T-cell (primary cell): ENCODE measurements at places on chromosomes 3 and 15.

GRCh38 chr3:194985031-194985578 is 285.9 kb downstream of the XXYLT1 start:
- no peak for DNase-seq

- DNase-seq: no peak
Measured at GRCh38 chr15:77516786-77517185, 96.1 kb downstream of the HMG20A start.

DNA sequence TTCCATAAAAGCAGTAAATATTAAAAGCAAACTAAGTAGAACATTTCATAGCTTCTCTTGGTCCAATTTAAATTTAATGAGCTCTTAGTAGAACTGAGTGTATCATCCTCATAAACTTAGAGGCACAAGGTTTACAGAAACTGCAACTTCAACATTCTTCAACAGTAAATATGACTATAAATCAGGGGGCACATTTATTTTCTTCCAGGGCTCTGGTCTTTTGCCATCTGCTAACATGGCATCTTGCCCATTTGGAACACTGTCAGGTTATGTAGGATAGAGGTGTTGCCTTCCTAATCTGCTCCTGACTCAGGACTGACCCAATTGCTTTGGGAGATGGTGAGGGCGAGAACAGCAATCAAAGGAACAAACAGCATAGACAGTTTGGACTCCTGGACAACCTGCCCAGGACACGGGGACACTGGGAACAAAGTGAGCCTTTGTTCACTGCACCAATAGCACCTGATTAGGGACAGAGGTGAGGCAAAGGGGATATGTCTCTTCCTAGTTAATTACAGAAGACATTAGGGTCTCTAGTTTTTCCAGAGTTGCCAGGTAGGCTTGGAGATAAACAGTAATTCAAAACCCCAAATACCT is 610.2 kb upstream of the ROBO2 start:
- no peak for DNase-seq

DNA sequence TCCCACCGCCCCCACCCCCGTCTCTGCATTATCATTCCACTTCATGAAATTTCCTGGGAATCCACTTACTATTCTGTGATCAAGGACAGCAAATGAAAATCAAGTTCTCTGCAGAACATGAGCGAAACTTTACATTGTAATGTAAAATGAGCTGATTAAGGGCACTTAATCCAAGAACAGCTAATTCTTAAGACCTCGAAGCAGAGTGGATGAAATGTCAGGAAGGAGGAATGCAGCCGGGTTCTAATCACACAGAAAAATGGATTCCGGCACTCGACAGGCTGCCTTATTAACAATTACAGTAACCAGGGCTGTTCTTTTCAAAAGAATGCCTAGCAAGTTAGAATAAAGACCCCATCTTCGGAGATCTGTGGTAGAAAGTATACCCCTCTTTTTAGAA is 57.5 kb downstream of the RFTN1 start:
- no peak for DNase-seq

DNA sequence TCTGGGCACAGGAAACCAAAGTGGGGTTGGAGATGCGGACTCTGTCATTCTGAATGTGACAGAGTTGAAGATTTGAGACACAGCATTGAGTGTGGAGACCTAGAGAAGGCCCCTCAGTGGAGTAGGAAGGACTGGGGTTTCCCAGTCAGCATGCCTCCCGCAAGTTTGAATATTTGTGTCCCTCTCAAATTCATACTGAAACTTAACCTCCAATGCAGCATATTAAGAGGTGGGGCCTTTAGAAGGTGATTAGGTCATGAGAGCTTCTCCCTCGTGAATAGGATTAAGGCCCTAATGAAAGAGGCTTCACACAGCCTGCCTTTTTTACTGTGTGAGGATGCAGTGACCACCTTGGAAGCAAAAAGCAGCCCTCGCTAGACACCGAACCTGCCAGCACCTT is 8.0 kb downstream of the HDDC3 start:
- DNase-seq: no peak

GRCh38 chr3:190586631-190587011 is 72.7 kb downstream of the IL1RAP start:
- no peak for DNase-seq

- no peak for DNase-seq
Measured at GRCh38 chr3:171977441-171977840, 61.9 kb upstream of the FNDC3B start.

DNA sequence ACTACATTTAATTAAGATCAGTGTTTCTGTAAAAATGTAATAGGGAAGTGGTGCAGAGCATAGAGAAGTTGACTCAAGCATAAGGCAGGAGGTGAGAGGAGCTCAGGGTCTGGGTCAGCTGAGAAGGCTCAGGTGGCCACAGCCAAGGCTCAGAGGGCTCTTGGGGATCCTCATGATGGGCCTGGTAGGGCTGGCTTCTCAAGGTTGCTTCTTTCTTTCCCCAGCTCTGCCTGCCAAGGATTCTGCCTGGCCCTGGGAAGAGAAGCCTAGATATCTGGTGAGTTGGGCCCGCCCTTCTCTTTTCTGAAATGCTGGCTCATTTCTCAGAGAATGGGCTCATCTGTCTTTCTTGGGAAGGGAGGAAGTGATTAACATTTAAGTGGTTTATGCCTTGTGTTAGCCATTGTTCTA is 6.5 kb downstream of the ZNF589 start:
- no peak for DNase-seq
